T-helper 1 cell (primary cell): ENCODE measurements at places on chromosomes 13 and 19.
A peak's percentile ranks its signal among the peaks of the same experiment; 100 is the strongest.

- peak; percentile 69 for DNase-seq
Measured at GRCh38 chr19:55041627-55042343, 3.7 kb upstream of the GP6 start.

- DNase-seq = no peak
Measured at GRCh38 chr19:54434112-54434872, 14.7 kb upstream of the LENG8 start.

DNA sequence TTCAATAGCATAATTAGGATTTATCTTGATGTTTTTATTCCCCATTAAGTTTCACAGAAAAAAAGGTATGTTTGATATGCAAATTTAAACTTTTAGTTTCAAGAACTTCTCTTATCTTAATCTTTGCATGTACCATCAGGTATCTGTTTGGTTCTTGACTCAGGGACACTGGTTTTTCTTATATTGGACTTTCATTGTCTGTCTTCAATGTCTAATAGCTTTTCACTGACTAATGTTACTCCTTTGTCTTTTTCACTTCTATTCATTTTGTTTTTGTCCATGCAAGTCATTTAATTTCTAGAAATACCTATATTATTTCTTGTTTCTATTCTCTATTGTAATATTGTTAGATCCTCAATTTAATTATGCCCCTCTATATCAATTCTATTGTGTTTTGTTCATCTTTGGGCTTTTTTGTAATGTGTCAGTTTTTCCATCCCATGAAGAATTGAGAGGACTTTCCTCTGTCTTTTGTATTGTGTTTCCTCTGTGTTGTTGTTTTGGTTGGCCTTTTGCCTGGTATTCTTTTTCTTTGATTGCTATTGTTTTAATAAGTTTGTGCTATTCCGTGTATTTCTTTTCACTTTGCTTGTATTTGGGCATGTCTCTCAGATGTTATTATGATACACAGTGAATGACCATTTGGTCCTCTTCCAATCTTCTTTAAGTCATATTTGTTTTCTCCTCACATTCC, 58.3 kb upstream of the ANKRD10 start:
- no peak for DNase-seq

DNA sequence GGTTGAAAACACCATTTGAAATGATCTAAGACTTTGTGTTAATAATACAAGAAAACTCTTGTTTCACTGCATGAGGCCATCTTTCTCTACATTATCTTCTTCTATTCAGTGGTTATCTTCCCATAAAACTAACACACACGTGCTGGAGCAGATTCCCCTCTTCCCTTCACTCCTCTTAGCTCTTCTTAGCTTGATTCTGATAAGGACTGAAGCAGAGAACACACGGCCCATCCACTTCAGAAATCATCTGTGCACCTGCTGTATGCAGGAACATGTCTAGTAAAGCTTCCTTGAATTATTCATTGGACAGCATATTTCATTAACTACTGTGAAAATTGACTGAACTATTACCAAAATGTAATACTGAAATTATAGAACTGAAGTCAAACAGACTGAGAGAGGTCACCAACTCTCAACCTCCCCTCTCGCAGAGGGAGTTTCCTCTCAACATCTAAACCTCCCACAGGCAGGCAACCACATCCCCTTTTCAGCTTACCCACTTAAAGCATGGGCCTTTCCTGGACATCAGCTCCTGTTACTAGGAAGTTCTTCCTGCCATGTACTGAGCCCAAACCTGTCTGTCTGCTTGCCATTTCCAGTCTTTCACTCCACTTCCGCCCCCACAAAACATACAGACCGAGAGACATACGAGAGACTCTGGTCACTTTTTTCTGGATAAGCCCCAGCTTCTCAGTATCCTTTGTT, 113.9 kb downstream of the CRYL1 start:
- peak; percentile 86 for DNase-seq

DNA sequence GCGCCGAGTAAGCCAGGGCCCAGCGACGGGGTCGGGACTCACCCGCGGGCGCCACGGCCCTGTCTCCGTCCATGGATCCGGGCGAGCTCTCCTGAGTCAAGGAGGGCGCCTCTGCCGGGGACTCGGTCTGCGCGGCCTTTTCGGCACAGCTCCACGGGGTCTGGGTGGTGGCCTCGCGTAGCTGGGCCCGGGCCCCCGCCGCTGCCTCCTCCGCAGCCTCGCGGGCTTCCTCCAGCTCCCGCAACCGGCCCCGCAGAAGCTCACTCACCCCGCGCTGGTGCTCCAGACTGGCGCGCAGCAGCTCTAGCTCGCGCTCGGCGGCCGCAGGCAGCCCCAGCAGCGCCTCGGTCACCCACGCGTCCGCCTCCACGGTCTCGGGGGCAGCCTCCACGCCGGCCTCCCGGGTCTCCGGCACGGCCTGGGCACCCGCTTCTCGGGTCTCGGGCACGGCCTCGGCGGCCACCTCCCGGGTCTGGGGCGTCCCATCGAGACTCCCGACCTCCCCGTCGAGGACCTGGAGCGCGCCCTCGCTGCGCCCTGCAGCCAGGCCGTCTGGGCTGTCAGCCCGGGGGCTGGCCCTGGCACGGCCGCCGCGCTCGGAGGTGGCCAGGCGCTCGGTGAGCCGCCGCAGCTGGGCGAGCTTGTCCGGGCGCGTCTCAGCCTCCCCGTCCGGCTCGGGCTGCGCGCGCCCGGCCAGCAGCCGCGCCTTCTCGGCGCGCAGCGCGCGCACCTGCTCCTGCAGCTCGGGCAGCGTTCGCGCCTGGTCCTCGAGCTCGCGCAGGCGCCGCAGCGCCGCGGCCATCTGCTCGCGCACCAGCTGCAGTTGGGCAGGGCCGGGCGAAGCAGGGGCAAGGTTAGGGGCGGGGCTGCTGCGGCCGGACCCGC, 8.4 kb downstream of the KANK3 start:
- DNase-seq = no peak

- no peak for DNase-seq
Measured at GRCh38 chr13:29125191-29125933, 305.2 kb downstream of the MTUS2 start.

GRCh38 chr19:4817467-4818277, 13.8 kb downstream of the TICAM1 start:
- DNase-seq = no peak

DNA sequence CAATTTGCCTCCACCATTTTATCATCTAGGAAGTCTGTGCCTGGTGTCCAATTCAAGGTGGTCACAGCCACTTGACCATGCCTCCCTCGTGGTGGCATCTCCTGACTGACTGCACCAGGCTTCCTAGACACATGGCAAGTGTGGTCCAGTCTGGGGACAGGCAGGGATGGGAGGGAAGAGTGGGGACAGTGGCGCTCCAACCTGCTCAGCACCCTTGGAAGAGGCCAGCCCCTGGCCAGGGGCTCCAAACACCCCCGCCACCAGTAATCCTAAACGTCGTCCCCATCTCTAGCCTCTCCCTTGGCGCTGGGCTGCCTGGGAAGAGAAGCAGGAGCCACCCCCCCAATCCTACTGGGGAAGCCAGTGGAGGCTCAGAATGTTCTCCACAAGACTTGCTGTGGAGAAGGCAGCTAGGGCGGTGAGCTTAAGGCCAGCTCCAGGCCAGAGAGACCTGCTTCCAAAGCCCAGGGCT, 2.7 kb downstream of the RPL36 start:
- no peak for DNase-seq
